NCI-H774 (cell line): ENCODE measurements at places on chromosomes 5 and 9.

- no peak for DNase-seq
Measured at GRCh38 chr5:35182486-35182885, 47.8 kb downstream of the PRLR start.

DNA sequence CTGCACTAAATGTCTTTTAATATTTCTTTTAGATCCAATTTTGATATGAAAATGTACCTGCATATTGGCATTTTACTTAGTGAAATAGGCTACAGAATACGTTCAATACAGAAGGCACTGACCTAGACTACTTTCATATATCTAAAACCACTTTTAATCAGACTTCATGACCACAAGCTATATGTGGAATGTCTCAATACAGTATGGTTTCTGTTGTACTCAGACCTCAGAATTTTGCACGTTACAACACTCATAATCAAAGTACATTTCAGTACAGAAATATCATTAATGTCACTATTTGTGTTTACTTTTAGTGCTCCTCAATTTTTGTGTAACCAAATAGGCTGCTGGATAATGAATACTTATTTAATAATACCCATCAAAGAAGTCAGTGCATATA is 74.8 kb downstream of the MEF2C start:
- no peak for DNase-seq

- DNase-seq = no peak
Measured at GRCh38 chr9:94168203-94169000, 84.1 kb downstream of the PTPDC1 start.

DNA sequence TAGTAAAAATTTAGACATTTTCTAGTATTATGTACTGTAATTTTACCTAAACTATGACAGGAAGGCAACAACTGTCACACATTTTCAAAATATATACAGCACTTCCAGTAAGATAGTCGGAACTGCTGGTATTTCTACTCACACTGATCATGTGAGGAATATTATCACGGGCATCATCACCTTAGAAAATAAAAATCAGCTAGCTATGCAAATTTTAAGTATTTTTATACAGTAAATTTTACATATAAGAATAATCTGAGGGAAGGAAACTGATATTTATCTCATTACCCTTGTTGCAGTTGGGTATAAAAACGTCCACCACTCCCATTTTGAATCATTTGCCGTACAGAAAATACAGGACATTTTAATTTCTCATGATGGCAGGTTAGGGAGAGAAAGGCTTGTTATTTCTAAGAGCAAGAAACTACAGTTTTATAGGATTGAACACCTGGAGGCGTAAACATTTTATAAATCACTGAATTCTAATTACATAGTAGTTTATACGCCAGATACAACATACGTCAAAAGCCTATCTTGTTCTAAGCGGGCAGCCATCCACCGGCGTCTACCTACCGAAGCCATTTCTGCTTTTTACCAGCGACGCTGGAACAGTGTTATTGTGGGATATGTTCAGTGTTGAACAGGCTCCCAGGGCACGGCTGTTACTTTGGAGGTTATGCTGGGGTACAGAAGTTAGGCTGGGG is 729 bp upstream of the TNPO1 start:
- DNase-seq = no peak

- DNase-seq = no peak
Measured at GRCh38 chr9:12964271-12964670, 189.5 kb downstream of the LURAP1L start.

DNA sequence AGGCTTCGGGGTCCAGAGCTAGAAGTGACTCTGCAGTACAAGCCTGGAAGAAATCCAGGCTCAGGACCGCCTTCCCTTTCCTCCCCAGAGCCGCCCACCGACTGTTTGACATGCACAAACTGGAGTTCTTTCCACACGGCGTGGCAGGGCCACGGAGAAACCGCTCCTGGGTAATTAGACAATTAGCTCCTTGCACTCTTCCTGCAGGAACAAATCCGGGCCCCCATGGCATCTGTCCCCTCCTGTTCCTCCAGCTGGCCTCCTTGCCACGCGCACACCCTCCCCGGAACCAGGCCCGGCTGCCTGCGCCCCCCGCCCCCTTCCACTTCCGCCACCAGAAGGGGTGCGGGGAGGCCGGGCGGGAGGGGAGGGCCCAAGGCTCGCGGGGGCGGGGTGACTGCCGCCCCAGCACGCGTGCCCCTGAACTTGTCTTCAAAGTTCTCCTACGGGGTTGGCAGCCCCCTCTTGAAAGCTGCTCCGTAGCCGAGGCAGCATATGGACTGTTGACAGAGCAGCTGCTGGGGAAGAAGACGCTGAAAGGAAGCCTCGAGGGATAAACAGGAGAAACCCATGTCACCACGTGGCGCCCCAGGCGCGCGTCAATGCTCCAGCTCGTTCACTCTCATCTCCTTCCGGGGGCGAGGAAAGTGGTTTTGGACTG is 74.3 kb downstream of the SEC61B start:
- peak; percentile 12 for DNase-seq

DNA sequence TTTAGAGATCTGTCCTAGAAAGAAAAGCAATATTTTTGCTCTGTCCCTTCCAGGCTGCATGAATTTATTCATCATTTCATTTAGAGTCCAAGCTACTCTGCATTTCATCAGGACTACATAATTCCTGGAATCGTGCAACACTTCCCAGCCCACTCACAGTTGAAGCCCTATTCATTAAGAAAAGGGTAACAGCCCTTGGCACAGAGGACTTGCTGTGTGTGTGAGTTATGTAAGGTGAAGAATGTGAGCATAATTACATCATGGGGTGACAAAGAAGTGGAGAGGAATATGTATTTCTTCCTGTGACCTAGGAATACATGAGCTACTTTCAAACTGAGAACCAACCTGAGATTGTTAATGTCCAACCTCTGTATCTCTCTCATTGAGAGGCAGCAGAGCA is 317.4 kb downstream of the ARHGEF28 start:
- DNase-seq = no peak

DNA sequence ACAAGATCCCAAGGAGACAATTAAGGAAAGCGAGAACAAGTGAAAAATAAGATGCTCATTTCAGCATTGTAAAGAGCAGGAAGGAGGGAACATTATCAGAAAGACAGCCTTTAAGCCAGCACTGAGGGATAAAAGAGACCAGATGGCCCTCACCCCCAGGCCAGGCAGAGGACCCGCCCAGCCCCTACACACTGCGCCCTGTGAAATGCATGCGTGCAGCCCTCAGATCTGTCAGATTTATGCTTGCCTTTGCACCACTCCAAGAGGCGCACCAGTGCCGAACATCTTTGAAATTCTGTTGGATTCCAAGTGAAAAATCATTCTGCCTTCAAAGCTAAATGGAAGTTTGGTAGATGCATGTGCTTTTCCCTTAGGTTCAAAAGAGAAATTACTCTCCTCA is 378.0 kb downstream of the MLLT3 start:
- no peak for DNase-seq

DNA sequence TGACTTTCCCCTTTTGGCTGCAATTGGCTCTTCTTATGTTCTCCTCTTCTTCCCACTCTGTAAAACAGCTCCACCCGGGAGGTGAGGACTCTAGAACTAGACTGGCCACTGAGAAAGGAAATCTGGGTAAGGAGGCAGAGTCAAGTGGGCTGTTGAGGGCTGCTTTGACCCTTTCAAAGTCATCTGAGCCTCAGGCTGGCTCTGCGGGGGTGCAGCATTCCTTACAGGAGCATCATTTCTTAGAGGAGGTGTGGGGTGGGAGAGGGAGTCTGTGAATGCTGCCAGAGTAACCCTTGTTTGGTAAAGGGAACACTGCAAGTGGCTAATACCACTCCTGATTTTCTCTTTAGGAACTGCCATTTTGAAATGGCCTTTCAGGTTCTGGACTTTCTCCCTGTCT is 377.7 kb upstream of the SMARCA2 start:
- no peak for DNase-seq

DNA sequence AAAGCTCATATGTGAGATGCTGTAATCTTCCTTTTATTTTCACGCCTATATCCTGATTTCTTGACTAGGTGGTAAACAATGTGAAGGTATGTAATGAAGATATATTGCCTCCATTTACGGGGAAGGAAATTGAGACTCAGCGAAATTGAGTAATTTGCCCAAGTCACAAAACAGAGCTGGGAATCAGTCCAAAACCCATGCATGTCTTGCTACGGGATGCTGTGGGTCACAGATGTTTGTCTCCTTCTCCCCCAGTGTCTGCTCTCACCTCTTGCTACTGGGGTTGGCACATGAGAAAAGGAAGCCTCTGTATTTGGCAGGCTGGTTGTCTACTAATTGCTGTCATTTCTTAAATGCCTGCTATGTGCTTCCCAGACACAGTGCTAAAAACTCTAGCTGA is 53.7 kb upstream of the TEX48 start:
- no peak for DNase-seq

DNA sequence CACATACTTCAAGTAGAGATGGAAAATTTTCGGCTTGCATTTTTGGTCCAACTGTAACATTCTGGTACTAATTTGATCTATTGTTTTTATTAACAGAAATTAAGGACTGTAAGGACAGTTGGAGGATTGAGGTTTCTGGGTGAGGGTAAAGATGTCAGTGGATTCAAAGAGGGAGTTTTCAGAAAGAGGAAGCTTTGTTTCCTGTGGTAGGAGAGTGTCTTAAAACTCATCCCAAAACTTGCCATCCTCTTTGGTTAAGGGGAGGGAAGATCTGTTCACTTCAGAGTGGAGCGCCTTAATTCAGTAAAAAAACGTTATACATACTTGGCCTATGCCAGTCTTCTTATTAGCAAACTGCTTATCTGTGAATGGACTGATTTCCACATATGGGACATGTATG is 13.8 kb downstream of the CNTRL start:
- DNase-seq = no peak

DNA sequence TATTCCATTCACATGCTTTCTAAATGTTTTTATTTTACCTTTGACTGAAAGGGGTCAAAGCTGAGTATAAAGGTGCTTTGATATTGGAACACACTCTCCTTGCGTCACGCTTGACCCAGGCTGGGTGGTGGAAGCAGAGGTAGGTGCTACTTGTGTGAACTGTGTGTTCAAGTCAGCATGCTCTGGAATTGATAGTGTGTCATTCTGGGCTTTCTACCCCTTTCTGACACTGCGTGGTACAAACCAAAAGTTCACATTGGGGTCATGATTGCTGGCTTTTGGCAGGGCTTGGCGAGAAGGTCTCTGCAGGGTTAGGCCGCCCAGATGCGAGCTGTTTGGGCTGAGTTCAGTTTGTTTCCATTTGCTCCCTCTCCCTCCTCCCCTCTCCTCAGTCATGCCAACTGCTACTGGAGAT is 131.8 kb downstream of the ADAMTSL1 start:
- no peak for DNase-seq

DNA sequence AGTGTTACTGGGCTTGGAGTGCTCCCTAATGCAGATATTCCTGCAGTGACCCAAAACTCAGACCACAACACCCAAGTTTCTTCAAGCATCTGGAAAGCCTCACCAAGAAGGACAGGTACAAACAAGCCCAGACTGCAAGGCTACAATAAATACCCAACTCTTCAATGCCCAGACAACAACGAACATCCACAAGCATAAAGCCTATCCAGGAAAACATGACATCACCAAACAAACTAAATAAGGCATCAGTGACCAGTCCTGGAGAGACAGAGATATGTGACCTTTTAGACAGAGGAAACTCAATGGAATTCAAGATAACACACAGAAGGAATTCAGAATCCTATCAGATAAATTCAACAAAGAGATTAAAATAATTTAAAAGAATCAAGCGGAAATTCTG is 605.6 kb downstream of the PDE4D start:
- DNase-seq = no peak

DNA sequence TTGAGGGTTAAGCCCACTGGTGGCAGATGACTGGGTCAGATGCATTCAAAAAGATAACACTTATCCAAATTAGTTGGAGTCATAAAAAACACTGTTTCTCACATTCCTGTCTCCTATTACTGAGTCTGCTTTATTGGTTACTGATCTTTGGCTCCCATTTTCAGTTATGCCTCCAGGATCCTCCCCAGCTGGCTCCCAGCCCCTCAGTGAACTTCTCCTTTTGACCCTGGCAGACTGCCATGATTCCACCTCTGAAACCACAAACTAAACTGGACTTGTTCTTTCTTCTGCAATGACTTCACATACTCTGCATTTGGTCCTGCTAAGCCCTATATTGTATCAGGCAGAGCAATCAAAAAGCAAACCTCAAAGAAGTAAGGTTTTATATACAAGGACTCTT is 860.8 kb upstream of the DMAC1 start:
- DNase-seq = no peak

- no peak for DNase-seq
Measured at GRCh38 chr5:65816729-65817128, 94.7 kb downstream of the NLN start.

GRCh38 chr9:135230817-135231520 is 143.5 kb downstream of the OLFM1 start:
- no peak for DNase-seq

DNA sequence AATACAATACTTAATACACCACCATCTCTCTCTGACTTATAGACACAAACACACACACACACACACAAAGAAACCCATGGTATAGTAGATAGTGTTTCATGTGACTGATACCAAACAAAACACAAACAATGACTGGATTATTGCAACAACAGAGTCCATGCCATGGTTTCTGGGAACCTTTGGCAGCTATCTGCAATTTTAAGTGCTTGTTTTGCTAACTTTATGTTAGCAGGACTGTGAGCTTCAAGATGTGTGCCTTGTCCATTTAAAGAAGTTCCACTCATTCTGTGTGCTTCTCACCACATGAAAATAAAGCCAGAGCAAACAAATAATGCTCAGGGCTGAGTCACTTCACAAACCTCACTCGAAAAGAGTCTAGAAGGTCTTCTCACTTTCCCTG is 15.1 kb upstream of the LURAP1L start:
- peak; percentile 54 for DNase-seq

DNA sequence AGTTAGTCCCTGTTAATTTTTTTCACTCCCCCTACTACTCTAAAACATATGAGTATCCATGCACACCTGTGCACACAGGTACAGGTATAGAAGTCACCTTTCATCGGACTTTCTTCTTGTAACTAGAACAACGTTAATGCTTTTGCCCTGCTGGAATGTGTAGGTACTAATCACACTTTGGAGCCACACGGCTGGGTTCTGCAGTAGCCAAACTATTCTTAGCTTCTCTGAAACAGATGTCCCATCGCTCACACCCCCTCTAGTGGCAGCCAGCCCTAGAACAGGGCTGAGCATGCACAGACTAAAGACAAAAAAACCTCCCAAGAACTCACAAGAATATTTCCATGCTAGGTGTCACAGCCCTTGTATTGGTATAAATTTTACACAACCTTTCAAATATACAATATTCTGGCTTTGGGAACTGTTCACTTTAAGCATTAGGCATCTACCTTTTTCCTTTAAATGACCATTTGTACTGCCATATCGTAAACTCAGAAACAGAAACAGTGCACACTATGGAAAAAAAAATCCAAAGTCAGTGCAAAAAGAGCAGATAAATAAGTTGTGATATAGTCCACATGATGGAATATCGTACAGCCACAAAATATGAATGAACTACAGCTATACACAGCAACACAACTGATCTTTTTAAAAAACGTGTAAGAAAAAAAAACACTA is 64.0 kb downstream of the RETREG1 start:
- DNase-seq = peak; percentile 67

GRCh38 chr9:116668970-116669695 is 18.0 kb upstream of the TRIM32 start:
- no peak for DNase-seq

- no peak for DNase-seq
Measured at GRCh38 chr5:108216890-108217289, 165.0 kb downstream of the FBXL17 start.

- no peak for DNase-seq
Measured at GRCh38 chr9:89426384-89426961, 71.4 kb downstream of the SEMA4D start.

GRCh38 chr5:1174122-1174936 is 27.1 kb upstream of the SLC6A19 start:
- peak; percentile 53 for DNase-seq
